Occipital lobe (tissue), 3 donors: ENCODE measurements at places on chromosomes 5 and 9.

- DNase-seq, result no peak
These were observed 261.6 kb upstream of the VLDLR start for GRCh38 chr9:2359891-2360471.

- no peak for DNase-seq
These were observed 2.1 kb downstream of the ADGRD2 start for GRCh38 chr9:124452326-124452725.

DNA sequence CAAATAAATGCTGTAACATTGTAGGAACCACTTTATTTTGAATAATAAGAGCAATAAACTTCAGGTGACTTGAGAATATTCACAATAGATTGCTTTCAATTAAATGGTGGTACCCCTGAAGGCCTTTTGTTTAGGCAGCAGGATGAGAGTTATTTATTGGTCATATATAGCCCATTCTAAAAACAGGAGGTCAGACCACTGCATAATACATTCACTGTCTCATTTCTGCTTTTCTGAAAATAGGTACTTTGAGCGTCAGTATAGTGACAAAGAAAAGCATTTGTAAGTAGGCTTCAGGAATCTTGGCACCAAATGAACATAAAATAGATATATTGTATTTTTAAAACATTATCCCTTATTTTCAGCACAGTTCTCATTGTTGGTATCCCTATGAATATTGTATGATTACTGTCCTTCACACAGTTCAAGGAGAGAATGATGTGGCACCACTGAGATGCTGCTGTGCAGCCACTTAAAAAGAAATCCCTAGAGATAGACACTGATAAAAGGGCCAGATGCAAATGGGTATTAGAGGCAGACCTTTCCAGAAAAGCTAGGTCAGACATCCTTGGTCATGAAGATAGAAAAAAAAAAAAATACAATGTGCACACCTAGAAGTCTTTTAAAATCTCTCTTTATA, 381.8 kb upstream of the ST8SIA4 start:
- DNase-seq, result no peak

- DNase-seq, result no peak
These were observed 31.8 kb downstream of the MAP1B start for GRCh38 chr5:72138943-72139521.

DNA sequence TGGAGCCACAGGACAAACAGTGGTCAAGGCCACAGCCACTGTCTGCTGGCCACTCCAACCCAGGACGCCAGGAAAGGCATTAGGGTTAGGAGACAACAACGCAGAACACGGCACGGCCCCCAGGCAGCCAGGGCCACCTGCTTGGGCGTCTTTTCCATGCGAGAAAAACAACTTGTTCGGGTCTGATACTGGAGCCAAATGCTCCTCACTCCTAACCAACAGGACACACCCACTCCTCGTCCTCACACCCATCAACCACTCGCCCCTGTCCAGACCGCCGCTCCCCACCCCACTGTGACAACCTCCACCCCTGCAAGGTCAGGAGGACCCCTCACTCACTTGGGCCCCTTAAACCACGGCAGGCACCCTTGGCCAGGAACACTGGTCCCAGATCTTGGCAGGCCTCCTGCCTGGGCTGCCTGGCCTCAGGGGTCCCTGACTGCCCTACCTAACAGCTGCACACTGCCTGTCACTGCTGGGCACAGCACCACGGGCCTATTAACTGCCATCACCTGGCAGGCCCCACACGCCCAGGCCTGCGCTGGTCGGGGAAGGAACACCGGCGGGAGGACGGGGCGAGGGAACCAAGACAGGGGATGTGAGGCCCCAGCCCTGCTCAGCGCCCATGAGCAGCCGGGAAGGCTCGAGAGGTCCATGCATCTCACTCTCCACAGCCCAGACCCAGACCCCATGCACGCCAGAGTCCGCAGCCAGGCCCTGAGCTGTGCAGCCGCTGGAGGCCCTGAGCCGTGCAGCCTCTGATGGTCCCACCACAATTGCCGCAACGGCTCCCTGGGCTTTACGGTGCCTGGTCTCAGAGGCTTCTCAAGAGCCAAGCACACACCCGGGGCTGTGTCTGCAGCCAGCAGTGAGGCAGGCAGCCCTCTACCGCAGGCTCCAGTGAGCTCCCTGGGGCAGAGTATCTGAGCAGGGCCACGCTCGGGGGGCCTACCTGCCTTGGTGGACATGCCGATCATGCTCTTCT, 13.8 kb downstream of the CLPTM1L start:
- no peak for DNase-seq

- DNase-seq, result no peak
These were observed 752.9 kb downstream of the CDH18 start for GRCh38 chr5:19235101-19235584.

GRCh38 chr5:127961006-127961762, 122.4 kb upstream of the SLC12A2 start:
- no peak for DNase-seq

DNA sequence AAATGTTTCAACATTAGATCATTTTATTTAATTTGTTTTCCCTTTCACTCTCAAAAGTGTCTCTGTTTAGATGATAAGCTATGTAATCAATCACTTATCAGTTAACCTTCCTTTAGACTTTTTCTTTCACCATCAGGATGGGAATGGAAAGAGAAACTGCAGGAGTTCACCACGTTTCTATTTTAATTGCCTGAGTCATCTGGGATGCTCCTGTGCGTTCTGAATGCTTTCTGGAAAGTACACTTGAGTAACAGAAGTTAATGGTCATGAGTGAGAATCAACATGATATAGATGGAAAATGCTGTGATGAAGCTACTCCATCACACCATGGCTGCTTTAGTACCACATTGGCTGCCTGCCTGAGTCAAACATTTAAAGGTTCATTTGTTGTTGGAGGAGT, 783.3 kb upstream of the CDH9 start:
- no peak for DNase-seq

DNA sequence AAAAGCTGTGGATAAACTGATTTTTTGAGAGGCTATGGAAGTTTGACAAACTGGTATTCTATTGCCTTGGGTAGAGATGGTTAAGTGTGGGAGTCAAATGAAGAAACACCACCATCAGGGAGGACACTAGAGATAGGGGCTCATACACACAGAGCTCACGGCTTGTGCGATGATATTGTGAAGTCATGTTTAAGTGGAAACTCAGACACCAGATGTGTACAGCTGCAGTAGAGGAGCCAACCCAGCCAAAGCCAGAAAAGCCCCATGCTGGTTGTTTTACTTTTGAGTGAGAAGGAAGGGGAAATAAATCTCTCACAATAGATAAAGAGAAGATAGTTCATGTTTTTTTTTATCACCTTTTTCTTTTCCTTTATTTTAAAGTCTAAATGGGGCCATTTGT, 377.7 kb downstream of the DMRT2 start:
- no peak for DNase-seq

- no peak for DNase-seq
These were observed 6.0 kb downstream of the KIF12 start for GRCh38 chr9:114093031-114093471.

- no peak for DNase-seq
These were observed 157.7 kb downstream of the BNC2 start for GRCh38 chr9:16712787-16713186.

- no peak for DNase-seq
These were observed 82.6 kb downstream of the KIAA1958 start for GRCh38 chr9:112569186-112569585.

- no peak for DNase-seq
These were observed 1704.8 kb upstream of the CDH9 start for GRCh38 chr5:28743025-28743715.

DNA sequence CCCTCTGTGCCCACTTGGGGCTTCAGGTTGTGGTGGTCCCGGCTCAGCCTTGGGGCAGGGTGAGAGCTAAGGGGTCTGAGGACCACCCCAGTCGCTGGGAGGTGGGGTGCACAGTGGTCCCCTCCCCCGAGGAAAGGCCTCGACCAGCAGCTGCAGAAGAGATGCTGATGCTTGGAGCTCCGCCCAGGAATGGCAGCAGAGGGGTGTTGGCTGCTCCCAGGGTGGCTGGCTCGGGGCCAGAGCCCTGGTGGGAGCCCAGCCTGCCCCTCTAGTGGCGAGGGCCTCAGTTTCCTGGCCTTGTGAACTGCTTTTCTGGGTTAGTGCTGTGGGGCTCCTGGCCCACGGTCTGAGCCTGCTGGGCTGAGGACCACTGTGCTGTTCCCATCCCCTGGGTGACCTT, 1.2 kb downstream of the DIPK1B start:
- DNase-seq, result no peak

GRCh38 chr5:4651806-4652565, 488.1 kb upstream of the ADAMTS16 start:
- no peak for DNase-seq

GRCh38 chr9:126451316-126451885, 124.8 kb downstream of the MVB12B start:
- no peak for DNase-seq

GRCh38 chr9:127148014-127148413, 25.6 kb upstream of the ANGPTL2 start:
- DNase-seq, result no peak

DNA sequence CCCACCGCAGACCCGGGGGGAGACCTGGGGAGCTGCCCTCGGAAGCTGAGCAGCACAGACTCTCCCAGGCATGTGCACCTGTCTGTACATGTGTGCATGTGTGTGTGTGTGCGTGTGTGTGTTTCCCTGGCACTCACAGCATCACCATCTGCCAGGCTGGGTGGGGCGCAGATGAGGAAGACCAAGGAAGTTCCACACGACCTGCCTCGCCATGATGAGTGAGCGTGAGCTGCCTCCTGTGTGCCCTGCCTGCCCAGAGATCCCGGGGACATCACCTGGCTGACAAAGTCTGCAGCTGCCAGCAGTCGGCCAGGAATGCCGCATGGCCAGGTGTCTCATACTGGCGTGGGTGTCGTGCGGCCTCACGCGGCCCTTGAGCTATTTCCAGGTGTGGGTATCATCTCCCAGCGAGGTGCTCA, 4.0 kb upstream of the GPSM1 start:
- no peak for DNase-seq

GRCh38 chr5:91219803-91220371, 163.2 kb downstream of the ARRDC3 start:
- no peak for DNase-seq

DNA sequence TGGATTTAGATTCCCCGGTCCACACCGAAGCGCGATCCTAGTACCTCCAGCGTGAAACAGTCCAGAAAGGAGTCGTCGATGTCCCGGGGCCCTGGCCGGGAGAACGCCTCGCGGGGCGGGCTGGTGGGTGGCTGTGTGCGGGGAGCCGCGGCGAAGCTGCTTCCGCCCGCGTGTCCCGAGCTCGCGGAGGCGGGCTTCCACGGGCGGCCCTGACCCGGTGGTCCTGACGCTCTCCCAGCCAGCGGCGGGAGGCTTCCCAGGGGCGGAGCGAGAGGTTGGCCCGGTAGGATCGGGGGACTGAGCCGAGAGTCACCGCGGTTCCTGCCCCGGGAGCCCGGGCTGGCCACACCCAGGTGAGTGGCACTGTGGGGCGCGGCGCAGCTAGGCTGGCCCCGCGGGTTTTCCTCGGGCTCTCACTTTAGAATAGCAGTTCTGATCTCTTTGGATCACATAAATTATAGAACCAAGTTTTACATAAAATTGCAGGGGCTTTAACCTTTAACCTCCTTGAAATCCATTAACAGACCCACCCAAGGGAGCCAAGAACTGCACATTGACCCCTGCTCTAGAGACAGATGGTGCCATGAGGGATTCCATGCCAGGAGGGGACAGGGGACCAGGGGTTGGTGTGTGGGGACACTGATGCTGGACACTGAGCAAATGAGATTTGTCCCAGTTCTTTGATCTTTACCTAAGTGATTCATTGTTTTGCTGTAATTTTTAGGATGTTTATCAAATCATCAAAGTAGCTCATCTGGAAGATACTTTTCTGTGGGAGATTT, 29.2 kb upstream of the IL31RA start:
- no peak for DNase-seq

DNA sequence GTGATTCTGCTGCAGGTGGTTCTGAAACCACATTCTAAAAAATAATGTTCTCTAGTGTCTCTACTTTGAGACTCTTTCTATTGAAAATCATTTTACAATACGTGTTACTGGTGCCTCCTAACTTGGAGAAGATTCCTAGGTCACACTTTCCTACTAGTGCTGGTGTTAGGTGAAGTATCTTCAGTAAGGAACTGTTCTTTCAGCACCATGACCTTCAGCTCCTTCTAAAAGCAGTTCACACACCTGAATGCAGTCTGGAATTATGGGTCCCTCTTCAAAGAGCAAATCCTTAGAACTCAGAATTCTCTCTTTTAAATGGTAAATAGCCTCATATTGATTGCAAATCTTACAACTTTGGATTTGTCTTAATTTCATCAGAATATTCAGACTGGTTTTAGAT, 10.6 kb upstream of the DPYSL3 start:
- no peak for DNase-seq

GRCh38 chr5:102531506-102531905, 32.7 kb upstream of the SLCO6A1 start:
- DNase-seq, result no peak

- DNase-seq, result no peak
These were observed 16.3 kb upstream of the DENND1A start for GRCh38 chr9:123946101-123946821.
